Stimulated activated CD4-positive, alpha-beta T cell treated with anti-CD3 and anti-CD28 coated beads, TNF-alpha, amount 100 ng/mL, for 48 hours (primary cell): ENCODE measurements at places on chromosomes 2 and 18.

DNA sequence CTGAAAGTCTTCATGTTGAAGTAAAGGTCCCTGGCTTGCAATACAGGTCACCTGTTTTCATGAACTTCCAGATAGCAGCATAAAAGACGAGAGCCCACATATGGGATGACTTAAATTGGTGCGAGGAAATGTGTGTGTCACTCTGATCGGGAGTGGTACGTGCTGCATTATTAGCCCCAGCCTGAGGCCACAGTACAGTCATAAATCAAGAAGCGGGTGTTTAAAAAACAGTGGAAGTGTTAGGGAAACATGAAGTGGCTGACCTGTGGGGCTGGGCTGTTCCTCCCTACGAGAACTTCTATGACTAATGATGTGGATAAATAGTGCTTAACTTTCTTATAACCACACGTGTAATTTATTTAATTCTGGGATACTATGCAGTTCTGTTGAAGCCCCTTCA is 24.4 kb downstream of the RDH14 start:
- no peak for DNase-seq

DNA sequence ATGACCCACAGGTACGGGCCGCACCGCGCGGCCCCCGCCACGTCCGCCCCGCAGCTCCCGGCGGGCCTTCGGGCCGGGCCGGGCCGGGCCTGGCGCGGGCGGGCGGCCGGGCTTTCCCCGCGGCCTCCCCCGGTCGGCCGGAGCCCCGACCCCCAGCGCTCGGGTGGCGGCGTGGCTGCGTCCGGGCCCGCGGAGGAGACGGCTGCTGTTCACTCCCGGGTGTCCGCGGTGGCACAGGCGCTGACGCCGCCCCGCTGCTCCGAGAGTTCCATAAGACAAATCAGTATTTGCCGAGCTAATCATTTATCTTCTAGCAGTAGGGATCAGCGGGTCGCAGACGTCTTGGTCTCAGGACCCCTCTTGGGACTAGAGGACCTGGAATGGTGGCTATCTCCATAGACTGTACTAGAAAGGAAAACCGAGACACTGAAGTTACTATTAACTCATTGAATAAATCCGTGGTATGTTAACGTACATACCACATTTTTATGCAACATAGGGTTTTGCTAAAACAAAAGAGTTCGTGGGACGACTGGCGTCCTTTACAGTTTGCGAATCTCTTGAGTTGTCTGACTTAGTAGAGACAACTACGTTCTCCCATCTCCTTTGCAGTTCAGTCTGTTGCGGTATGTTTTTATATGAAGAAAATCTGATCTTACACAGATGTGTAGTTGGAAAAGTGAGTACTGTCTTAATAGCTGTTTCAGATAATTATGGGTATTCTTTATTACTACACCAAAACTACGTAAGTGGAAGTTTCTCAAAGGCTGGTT is 500 bp downstream of the LIMS1 start:
- no peak for DNase-seq

DNA sequence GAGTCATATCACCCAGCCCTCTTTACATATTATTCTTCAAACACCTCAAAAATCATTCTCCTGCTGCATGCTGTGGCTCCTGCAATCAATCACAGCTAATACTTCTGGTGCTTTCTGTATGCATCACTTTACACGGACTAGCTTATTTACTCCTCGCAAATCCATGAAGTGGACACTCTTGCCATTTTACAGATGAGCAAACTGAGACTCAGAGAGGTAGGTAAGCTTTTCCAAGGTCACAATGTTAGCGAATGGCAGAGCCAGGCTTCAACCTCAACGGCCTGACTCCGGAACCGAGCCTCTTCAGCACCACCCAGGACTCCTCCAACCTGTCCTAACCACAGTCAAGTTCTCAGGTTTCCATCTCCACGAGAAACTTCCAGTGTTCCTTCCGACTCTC is 36.8 kb downstream of the TCF4 start:
- DNase-seq = no peak

- no peak for DNase-seq
Measured at GRCh38 chr2:114610677-114611076, 168.2 kb downstream of the DPP10 start.

- no peak for DNase-seq
Measured at GRCh38 chr18:23990474-23991410, 23.8 kb upstream of the TTC39C start.

DNA sequence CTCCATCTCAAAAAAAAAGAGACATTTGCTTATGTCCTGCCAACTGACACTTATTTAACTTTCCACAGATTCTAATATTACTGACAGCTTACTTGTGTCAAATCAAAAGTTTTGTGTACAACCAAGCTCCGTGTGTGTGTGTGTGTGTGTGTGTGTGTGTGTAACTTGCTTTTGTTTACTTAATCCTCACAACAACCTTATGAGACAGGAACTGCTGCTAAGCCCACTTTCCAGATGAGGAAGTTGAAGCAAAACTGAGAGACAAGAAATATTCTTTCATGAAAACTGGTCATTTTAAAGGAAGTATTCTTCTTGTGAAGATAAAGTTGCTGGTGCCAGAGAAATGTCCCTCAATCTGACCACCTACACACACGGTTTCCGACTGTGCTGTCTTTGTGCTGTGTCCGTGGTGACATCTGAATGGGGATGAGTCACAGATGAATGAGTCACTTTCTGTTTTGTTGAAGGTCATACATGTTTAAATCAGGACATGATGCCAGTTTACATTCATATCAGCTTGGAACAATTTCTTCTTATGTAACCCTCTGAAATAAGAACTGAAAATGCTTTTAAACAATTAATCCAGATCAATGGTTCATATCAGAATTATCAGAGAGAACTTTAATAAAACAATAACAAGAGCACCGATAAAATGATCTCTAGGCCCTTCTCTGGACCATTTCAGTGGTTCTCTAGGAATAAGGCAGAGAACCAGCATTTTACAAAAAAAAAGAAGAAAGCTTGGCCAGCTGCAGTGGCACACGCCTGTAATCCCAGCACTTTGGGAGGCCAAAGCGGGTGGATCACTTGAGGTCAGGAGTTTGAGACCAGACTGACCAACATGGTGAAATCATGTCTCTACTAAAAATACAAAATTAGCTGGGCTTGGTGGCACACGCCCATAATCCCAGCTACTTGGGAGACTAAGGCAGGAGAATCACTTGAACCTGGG is 95.5 kb downstream of the THNSL2 start:
- DNase-seq = no peak

- DNase-seq = no peak
Measured at GRCh38 chr2:168986398-168986943, 44.7 kb downstream of the ABCB11 start.

GRCh38 chr18:30186245-30186644 is 856.3 kb downstream of the DSC3 start:
- DNase-seq = no peak

DNA sequence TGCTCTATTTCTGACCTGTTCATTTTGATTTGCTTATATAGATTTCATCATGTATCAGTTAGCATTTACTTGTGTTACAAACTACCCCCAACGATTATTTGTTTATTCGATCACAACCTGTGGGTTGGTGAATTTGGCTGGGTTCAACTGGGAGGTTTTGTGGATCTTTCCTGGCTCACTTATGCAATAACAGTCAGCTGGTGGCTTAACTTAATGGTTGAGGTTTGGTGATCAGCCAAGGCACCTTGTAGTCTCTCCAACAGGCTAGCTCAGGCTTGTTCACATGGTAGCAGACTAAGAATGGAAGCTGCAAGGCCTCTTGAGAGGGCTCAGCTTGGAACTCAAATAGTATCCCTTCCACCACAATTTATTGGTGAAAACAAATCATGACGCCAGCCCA is 5.4 kb upstream of the PUM2 start:
- no peak for DNase-seq

GRCh38 chr2:63735263-63735662 is 106.4 kb upstream of the UGP2 start:
- DNase-seq = no peak

DNA sequence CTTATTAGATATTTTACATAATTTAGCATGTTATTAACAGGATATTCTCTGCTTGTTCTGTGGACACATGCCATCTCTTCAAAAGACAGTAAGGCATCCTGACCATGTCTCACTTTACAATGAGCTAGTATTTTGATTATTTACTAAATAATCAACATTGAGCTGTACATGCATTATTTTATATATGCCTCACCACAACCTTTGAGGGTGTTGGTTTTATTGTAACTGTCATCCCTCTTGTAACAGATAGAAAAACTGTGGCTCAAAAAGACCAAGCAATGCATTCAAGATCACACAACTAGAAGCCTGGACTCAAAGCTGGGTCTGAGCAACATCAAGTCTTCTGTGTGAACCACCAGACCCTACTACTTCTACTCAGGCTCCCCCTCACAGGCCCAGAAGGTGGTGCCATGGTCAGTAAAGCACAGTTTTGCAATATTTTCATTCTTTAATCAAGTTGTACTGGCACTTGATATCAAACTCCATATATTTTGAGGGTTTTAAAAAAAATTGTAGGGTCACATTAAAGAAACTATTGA is 105.1 kb upstream of the ARL5A start:
- no peak for DNase-seq

DNA sequence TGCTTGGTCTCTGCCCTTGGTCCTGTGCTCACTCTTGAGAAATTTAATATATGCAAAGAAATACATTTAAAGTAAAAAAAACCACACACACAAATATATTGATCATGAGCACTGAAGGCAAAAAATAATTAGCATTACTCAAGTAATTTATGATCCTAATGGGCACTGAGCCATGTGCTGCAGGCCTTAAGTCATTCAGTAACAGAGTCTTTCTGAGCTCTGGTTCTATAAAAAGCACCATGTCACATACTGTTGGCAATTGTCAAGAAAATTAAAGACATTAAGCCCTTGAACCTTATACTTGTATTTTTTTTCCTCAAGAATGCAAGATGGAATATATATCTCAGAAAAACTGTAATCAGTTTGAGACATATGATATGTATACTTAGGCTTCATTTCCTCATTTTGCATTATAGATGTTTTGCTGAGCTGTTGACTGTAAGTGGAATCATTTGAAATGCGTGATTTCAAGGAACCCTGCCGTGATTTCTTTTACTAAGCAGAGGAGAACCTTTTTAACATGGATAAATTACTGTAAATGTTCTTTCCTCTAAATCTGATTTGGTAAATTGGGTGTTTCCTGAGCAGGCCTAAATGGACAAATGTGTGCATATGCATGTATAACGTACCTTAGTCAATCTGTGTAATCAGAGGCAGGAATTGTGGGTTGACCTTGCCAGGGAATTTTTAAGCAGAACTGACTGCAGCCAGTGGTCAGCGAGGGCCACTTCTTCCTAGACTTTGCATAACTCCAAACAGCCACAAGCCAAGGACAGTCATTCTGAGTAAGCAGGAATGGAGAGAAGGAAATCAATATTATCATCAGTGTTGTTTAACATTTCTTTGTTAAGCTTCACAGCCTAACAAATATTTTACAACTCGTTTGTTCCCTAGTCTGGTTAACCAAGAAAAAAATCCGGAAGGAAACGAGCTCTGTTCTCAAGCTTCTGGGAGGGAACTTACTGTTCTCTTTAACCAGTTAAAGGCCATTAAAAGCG is 191.5 kb upstream of the ATP5MC3 start:
- DNase-seq = no peak

DNA sequence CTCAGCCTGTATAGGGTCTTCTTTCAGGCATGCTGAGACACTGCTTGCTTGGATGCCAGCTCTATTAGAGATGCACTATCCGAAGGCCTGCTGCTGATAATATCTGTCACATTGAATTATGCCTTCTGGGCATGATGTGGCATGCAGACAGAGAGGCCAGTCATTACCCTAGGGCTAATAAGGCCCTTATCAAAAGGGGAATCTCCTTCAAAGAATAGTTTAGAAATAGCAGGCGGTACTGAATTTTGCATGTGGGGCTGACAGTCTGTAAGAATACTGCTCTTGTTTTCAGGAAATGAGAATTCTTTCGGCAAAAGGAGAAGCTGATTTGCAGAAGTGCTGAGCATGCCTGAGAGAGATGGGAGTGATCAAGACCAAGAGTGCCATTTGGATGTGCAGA is 13.1 kb upstream of the LHCGR start:
- no peak for DNase-seq

DNA sequence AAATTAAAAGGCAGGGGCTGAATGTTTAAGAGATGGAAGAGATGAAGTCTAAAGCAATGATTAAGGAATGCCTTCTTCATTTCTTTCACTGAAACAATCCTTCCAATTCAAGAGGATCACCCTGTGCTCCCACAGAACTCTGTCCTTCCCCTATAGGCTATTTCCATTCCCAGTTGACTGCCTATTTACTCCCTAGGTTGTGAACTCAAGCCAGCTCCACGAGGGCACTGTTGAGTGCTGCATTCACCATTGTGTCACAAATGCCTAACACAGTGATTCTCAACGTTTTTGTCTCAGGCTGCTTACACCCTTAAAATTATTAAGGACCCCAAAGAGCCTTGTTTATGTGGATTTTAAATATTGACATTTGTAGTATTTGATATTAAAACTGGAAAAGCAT is 112.4 kb downstream of the AOX1 start:
- no peak for DNase-seq

DNA sequence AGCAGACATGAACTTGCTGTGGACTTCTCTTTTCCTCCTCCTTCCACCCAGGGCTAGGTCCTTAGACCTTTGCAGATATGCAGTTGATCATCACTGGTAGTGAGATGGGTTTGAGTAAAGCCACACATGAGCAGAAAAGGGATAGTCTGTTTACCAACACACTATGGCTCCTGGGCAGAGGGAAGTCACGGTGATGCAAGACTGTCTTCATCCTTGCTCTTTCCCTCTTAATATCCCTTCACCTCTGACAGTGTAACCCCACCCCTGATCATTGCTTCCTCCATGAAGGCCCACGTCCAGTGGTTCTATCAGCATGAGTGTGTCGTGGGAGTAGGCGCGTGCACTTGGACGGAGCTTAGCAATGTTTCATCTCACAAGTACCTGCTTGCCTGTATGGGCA is 188.7 kb downstream of the SMAD7 start:
- no peak for DNase-seq

GRCh38 chr2:236823963-236824362 is 254.3 kb downstream of the ACKR3 start:
- no peak for DNase-seq

DNA sequence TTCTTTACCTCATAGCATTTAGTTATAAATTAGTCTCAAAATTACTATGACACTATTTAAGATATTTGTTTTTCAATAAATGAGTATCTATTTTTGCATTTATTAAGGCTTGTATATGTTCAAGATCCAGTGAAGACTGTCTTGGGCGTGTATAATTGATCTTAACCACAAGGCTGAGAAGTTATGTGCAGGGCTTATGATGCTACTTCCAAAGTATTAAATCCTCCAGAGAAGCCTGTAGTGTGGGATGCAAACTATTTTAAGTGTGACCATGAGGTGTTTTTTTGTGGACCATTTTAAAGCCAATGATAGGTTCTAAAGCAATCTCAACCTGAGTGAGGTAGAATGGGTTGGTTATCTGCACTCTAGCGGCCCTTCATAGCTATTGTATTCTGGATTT is 219.9 kb downstream of the ZNF407 start:
- DNase-seq = no peak

GRCh38 chr2:28358668-28359201 is 33.9 kb upstream of the FOSL2 start:
- DNase-seq = no peak

- no peak for DNase-seq
Measured at GRCh38 chr2:110958346-110959119, 162.2 kb upstream of the BCL2L11 start.
